ENCODE measurements at places on chromosomes 3 and 15. TPM values are rescaled to one million over a fixed set of nuclear protein-coding genes. Genes with fewer than 3 reads are reported as not detected.
A peak's percentile ranks its signal among the peaks of the same experiment; 100 is the strongest.

DNA sequence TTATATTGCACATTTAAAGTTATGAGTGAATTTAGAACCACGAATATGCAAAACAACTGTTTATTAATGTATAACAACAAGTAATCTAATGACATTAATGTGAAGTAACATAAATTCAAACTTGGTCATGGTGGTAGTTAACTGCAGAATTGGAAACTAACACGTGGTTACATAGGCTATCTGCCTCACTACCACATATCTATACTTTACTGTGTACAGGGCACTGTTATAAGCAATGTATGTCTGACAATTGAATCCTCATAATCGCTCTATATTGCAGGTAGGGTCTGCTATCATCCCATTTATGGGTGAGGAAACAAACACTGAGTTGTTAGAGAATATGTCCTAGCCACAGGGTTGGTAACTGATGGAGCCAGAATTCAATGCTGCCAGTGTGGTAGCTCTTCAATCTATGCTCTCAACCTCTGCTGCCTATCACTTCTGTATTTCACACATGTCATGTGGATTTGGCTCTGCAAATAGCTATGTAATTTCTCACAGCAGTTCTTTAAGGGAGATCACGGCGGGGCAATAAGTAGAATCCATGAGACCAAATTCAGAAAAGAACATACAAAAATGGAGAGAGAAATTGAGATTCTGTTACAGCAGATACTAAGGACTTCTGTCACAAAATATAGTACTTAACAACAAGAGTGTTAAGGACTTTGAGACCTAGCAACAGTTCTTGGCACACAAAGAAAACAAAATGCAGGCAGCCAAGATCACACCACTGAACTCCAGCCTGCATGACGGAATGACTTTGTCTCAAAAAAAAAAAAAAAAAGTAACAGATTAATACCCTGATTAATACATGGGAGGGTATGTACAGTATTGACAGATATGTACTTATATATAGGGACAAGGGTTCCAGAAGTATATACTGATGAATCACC lies 100.0 kb upstream of the CSPG5 start:
- H3K27ac ChIP-seq: no peak overlapping the region
- no peaks in the 10 kb centered on the region for H3K4me1 ChIP-seq
- peaks cover 80% of the 10 kb centered on the region for H3K36me3 ChIP-seq

SERINC4 gene
- not detected for total RNA-seq

- no peak overlapping the region for H3K4me3 ChIP-seq
- peaks cover 8% of the 10 kb centered on the region for H3K4me1 ChIP-seq
- no peak for DNase-seq
- no peak overlapping the region for H3K27ac ChIP-seq
These were observed 32.4 kb upstream of the CDV3 start for GRCh38 chr3:133540896-133541674.

DNA sequence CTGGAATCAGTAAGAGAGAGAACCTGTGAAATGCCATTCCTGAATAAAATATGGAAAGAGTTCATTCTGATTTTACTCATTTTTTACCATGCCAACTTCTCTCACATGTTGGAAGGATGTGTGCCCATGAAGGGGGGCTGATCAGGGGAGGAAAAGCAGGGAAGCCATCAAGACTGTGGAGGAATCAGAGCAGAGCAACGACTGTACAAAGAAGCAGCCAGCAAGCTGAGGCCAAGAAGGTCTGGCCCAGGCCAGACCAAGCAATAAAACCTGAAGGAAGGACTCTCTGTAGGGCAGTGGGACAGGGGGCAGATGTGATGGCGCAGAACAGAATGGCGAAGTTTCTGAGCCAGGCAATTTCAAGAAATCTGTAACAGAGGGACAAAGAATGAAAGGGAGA lies 24.0 kb upstream of the ARNT2 start:
- H3K27me3 ChIP-seq: peaks cover 12% of the 10 kb centered on the region
- H3K4me1 ChIP-seq: no peaks in the 10 kb centered on the region
- no peaks in the 10 kb centered on the region for H3K36me3 ChIP-seq
- no peak overlapping the region for H3K4me3 ChIP-seq
- DNase-seq: no peak

DNA sequence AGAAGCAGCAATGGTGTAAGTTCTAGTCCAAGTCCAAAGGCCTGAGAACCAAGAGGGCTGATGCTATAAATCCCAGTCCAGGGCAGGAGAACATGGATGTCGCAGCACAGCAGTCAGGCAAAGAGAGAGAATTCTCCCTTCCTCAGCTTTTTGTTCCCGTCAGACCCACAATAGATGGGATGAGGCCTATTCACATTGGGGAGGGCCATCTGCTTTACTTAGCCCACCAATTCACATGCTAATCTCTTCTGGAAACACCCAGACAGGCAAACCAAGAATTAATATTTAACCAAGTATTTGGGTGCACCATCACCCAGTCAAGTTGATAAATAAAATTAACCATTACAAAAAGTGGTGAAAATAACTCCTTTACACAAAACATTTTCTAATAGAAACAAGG lies 511.7 kb upstream of the UBE2E2 start:
- DNase-seq: no peak
- H3K36me3 ChIP-seq: no peaks in the 10 kb centered on the region
- H3K27me3 ChIP-seq: no peaks in the 10 kb centered on the region
- H3K4me3 ChIP-seq: no peak overlapping the region
- no peaks in the 10 kb centered on the region for H3K4me1 ChIP-seq

- no peak for DNase-seq
- no peaks in the 10 kb centered on the region for H3K36me3 ChIP-seq
- H3K4me3 ChIP-seq: no peak overlapping the region
- H3K27ac ChIP-seq: no peak overlapping the region
- H3K4me1 ChIP-seq: peaks cover 7% of the 10 kb centered on the region
These were observed 52.3 kb downstream of the PTPRG start for GRCh38 chr3:61613666-61614065.

DNA sequence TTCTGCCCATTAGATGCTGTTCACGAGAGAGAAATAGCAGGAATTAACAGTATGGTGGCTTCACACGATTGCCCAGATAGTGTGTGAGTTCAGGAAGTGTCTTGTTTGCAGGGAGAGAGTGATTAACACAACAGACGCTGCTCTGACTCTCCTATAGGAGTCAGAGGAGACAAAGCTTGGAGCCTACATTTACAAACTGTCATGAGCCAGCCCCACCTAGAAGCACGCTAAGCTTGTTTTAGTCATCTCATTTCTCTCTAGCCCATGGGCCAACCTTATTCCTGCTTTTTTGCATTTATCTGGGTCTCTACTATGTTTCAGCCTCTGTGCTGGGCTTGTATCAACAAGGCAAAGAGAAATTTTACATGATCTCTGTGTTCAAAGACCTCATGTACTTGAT lies 128.3 kb upstream of the BFSP2 start:
- H3K4me3 ChIP-seq: no peak overlapping the region
- H3K4me1 ChIP-seq: peaks cover 16% of the 10 kb centered on the region
- DNase-seq: no peak
- H3K36me3 ChIP-seq: no peaks in the 10 kb centered on the region
- no peaks in the 10 kb centered on the region for H3K27me3 ChIP-seq

GRCh38 chr3:129469026-129469425 lies 29.0 kb downstream of the IFT122 start:
- no peak overlapping the region for H3K27ac ChIP-seq
- H3K4me3 ChIP-seq: no peak overlapping the region
- DNase-seq: no peak
- H3K36me3 ChIP-seq: peaks cover 29% of the 10 kb centered on the region

- H3K4me3 ChIP-seq: no peak overlapping the region
- no peaks in the 10 kb centered on the region for H3K27me3 ChIP-seq
- H3K4me1 ChIP-seq: peaks cover 3% of the 10 kb centered on the region
- DNase-seq: no peak
These were observed 29.1 kb upstream of the ST6GAL1 start for GRCh38 chr3:186901135-186901734.

GRCh38 chr15:87954793-87955192 lies 301.7 kb downstream of the NTRK3 start:
- H3K4me3 ChIP-seq: no peak overlapping the region
- H3K27me3 ChIP-seq: no peaks in the 10 kb centered on the region
- no peak overlapping the region for H3K27ac ChIP-seq
- peaks cover 6% of the 10 kb centered on the region for H3K4me1 ChIP-seq

TM4SF1 gene
- total RNA-seq: 96.4 TPM

DNA sequence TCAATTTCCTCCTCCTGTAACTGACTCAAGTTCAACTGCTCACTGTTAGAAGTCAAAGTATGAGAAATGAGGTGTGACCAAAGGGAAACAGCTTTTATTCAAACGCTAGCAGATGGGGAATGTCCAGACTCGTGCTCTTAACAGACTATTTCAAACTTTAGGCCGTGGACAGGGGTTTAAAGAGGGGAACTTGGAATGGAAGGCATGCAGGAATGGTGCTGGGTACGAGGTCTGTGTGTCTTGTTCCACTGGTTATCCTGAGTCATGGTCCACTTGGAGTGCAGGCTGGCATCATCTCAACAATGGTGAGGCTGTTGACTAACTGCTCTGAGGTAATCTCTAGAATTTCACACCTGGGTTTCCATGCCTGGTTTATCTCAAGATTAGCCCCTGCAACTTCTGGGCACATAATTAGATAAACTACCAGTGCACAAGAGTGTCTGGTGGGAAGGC lies 22.9 kb upstream of the DNAAF4 start:
- H3K36me3 ChIP-seq: no peaks in the 10 kb centered on the region
- H3K4me3 ChIP-seq: no peak overlapping the region
- H3K4me1 ChIP-seq: no peaks in the 10 kb centered on the region
- DNase-seq: no peak
- H3K27me3 ChIP-seq: no peaks in the 10 kb centered on the region
- no peak overlapping the region for H3K27ac ChIP-seq

DNA sequence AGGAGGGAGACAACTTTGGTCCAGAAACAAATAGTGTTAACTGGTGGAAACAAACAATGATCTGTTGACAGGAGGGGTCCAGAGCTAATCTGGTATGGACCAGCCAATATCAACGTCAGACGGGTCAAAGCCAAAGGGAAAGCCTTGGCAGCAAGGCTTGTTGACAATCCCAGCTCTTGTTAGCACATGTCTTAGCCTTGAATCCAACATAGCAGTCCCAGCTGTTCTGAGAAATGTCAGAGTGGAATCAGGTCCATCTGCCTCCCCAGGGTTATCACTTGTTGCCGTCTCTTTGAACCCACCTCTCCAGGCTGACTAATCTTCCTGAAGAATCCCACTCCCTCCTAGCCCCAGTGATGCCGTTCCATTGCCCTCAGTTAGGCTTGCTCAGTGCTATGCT lies 404.6 kb upstream of the MCTP2 start:
- H3K4me3 ChIP-seq: no peak overlapping the region
- H3K4me1 ChIP-seq: peaks cover 60% of the 10 kb centered on the region
- no peaks in the 10 kb centered on the region for H3K27me3 ChIP-seq
- H3K27ac ChIP-seq: peak overlapping the region; percentile 65
- H3K36me3 ChIP-seq: no peaks in the 10 kb centered on the region

All from suprapubic skin (tissue), 4 donors.